ENCODE measurements at places on chromosomes 6 and 20.

GRCh38 chr6:170208182-170208601 lies 82.7 kb downstream of the DLL1 start:
- peak; percentile 35 for DNase-seq

- peak; percentile 68 for DNase-seq
Measured at GRCh38 chr6:89411145-89412070, 665 bp downstream of the RRAGD start.

DNA sequence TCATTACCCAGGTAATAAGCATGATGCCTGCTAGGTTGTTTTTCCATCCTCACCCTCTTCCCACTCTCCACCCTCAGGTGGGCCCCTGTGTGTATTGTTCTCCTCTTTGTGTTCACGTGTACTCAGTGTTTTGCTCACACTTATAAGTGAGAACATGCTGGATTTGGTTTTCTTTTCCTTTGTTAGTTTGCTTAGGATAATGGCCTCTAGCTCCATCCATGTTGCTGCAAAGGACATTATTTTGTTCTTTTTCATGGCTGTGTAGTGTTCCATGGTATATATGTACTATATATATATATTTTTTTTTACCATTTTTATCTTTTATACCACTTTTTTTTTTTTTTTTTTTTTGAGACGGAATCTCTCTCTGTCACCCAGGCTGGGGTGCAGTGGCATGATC lies 71.9 kb downstream of the RSPH3 start:
- DNase-seq, result no peak

DNA sequence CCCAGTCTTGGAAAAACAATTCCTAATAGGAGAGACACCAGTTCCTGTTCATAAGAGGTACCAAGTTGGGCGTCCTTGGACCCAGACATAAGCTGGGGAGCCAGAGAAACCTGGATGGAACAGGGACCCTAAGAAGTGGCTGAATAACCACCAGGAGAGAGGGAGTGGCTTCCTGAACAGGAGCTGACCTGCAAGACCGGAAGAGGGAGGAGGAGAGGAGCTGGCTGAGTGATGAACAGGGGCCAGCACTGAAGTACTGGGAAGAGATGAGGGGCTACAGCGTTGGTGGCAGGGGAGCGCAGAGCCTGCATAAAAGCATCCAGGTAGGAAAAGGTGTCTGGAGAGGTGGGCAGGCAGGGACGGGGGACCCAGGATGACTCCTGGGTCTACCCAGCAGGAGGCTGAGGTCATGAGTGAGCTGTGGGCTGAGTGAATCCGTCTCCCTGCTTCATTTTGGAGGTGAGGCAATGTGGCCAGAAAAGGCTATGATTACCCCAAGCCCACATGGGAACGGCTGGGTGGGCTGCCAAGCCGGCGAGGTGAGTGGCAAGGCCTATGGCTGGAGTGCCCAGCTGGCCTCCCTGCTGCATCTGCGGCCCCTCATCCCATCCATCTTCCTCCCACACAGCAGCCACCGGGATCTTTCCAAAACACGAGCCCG lies 34.4 kb upstream of the ZFAND3 start:
- DNase-seq, result no peak

DNA sequence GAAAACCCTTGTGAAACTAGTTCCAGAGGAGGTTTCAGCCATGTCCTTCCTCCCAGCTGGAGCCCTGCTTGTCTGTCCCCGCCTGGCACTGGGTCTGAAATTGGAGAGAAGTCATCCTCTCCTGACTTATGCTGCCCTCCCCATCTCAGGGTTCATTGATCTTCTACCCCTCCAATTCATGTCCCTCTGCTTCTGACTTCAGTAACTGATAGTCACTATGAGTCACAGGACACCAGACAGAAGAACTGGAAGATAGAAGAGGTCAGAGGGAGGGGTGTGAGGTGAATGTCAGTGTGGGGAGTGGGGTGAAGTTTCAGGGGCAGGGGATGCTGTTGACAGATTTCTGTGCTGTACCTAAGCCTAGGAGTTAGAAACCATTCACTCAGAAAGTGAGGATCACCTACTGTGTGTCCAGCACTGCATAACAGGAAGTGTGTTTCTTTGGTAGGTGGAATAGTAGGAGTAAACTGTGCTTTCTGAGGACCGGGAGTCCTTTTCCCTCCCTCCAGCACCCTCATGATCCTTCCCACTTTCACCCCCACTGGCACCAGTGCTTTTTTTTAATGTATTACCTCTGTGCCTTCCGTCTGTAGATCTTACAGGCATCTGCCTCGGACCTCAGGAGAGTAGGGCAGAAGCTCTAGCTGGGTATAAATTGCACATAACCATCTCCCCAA lies 627 bp upstream of the RPP21 start:
- DNase-seq, result no peak

GRCh38 chr6:27720607-27721580 lies 191.3 kb downstream of the OR2B2 start:
- DNase-seq, result no peak

DNA sequence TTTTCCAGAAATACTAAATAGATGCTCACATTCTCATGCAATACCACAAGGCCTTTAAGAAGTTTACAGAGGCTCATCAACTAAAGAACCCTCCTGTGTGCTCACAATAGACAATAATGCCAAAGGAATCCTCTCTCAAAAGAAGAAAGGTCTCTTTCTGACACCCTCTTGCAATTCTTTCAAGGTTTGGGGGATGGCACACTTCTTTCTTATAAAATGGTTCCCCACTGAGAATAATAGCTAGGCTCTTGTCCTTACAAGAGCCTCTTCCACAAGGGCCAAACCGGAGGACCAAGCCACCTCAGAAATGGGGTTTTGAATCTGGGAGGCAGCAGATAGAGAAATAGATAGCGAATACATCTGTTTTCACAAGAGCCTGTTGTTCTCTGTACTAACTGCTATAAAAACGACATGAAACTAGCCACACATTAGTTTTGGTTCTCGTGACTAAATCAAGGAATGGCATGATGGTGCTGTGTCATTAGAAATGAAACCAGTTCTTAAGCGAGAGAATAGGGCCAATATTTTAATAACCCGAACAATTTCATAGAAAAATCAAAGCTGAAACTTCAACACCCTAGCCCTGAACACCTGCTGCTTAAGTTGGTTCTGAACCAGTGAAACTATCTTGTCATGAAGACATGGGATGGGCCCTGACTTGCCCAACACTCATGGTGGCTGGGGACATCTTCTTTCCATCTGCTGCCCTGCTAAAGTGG lies 81.1 kb downstream of the PRDM1 start:
- DNase-seq, result no peak

GRCh38 chr20:3751675-3752385 lies 15.7 kb downstream of the ADISSP start:
- DNase-seq, result no peak

DNA sequence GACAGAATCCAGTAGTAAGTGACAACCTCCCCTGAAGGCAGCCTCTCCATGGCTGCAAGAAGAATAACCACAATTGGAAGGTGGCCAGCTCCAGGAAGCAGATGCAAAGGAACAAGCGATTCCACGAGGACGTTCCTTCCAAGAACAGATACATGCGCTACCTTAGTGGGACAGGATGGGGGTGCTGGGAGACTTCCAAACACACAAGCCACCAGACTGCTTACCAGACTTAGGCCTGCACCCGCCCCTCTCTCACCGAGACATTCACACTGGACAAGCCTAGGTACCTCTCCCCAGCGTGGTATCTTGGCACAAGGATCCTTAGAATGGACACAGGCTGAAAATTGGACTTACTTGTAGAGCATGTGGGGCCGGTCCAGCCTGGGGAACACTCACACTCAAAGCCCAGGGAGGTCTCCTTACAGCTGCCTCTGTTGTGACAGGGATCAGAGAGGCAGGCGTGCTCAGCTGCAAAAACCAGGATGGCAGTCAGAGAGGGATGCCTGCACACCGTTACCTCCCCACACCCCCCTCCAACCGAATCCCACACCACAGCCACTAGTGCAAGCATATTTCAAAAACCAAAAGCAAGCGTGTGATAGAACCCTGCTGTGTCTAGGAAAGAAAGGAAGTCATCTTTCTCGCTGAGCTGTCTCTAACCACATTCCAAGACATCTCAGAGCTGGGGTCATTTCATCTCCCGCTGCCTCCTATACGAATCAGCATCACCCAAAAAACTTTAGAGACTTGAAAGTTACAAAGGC lies 22.4 kb downstream of the JAG1 start:
- DNase-seq, result peak; percentile 59

DNA sequence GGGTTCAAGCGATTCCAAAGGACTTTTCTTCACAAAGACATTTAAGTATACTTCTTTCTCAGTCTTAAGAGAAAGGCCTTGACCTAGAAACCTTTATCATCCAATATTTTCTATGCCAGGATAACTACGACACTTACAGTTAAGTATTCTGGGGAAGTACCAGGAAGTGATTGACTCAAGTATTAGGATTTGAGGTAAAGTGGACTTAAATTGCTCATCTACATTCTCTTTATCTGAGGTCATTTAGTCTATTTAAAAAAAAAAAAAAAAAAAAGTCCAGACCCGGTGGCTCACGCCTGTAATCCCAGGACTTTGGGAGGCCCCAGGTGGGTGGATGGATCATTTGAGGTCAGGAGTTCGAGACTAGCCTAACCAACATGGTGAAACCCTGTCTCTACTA lies 114.7 kb downstream of the ZFAND3 start:
- no peak for DNase-seq

GRCh38 chr6:113620386-113620785 lies 236.8 kb upstream of the MARCKS start:
- no peak for DNase-seq

DNA sequence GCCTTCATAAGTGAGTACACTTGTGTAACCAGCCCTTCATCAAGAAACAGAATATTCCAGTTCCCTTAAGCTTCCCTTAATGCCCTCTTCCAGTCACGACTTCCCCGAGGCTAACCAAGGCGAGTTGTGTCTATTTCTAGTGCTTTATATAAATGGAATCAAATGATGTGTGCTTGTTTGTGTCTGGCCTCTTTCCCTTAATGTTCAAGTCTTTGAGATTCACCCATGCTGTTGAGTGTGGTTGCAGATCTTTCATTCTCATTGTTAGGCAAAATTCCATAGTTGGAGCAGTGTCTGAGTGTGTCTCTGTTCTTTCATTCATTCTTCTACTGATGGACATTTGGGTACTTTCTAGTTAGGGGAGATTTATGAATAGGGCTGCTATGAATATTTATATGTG lies 135.0 kb downstream of the CEBPB start:
- DNase-seq, result no peak

DNA sequence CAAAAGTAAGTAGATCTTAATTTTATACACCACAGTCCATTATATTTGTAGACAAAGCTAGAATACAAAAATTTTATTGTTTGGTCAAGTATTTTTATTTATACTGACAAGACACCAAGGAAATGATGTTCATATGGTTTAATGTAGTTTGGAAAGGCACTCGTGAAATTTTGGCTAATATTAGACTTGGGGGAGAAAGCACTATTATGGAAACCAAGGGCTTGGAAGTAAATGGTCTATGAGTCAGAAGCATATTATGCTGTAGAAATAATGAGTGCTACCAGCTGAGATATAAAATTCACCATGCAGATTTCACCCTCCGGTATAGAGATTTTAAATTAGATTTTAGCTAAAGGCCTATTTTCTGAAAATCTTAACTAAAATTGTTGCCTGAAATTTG lies 233.6 kb downstream of the KCNQ5 start:
- DNase-seq, result no peak
